A549 treated with CpdA at 1 μM for 4 hours (cell line): ENCODE measurements at places on chromosomes 5 and 9. TPM values are rescaled to one million over a fixed set of nuclear protein-coding genes. Genes with fewer than 3 reads are reported as not detected.

The LSM11 gene
- total RNA-seq, result 2.4 to 3.1 TPM (median 3.0 TPM) in 5 replicates

The FOXE1 gene
- total RNA-seq, result 3.4 to 4.2 TPM (median 3.8 TPM) in 5 replicates

The PCDHB7 gene
- 0.01 TPM in 1 of 5 replicates, not detected in the others for total RNA-seq

The ENTPD2 gene
- 0.72 to 1.2 TPM (median 0.76 TPM) in 5 replicates for total RNA-seq

The OCLN gene
- 10.4 to 17.4 TPM (median 11.9 TPM) in 5 replicates for total RNA-seq

The ZNF366 gene
- total RNA-seq, result not detected in 5 replicates

The NTRK2 gene
- 0.02 to 0.04 TPM (median 0.03 TPM) in 3 of 5 replicates, not detected in the others for total RNA-seq

The ANKDD1B gene
- total RNA-seq, result 0.06 to 0.11 TPM (median 0.08 TPM) in 3 of 5 replicates, not detected in the others

The ADAMTS13 gene
- 0.28 to 0.73 TPM (median 0.48 TPM) in 5 replicates for total RNA-seq

The MEGF10 gene
- not detected in 5 replicates for total RNA-seq

The TICAM2 gene
- total RNA-seq, result 0.46 to 1.1 TPM (median 1.0 TPM) in 5 replicates

The CCDC187 gene
- total RNA-seq, result not detected in 5 replicates

The PRDM9 gene
- total RNA-seq, result not detected in 5 replicates

The KCNV2 gene
- not detected in 5 replicates for total RNA-seq
